ENCODE measurements at places on chromosomes 16 and 17.

DNA sequence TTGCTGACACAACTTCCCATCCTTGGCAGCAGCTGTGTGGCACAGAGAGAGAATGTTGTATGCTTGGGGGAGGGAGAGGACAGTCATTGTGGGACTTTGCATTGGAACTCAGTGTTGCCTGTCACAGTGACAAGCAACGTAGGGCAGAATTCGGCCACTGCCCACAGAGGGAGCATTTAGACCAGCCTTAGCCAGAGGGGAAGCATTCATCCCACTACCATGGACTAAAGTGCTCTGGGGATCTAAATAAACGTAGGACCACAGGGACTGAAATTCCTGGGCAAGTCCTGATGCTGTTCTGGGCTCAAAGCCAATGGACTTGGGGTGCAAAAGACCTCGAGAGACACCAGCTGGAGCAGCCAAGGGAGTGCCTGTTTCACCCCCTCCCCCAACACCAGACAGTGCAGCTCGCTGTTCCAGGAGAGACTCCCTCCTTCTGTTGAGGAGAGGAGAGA lies 44.9 kb downstream of the ABCA8 start:
- no peak for DNase-seq

DNA sequence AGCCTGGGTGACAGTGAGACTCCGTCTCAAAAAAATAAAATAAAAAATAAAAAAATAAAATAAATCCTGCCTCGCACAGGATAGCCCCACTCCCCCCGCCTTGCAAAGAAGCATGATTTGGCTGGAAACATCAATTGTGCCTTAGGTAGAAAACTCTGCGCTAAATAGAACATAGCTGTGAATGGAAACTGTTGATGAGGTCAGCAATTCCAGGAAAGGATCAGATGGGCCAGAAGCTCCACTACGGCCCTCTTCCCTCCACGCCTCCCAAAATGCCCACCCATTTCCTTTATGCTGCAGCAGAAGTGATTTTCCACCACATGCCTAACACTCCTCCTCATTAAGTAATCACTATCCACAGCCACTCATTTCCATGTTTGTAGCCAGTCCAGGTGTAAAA lies 473.4 kb downstream of the XYLT1 start:
- no peak for DNase-seq

GRCh38 chr16:13438064-13438463 lies 481.9 kb upstream of the ERCC4 start:
- no peak for DNase-seq

GRCh38 chr17:70636517-70637133 lies 467.3 kb downstream of the KCNJ2 start:
- no peak for DNase-seq

GRCh38 chr17:49836111-49837030 lies 11.5 kb downstream of the TAC4 start:
- DNase-seq = no peak

GRCh38 chr17:82236142-82236971 lies 7.5 kb downstream of the SLC16A3 start:
- peak; percentile 57 for DNase-seq

DNA sequence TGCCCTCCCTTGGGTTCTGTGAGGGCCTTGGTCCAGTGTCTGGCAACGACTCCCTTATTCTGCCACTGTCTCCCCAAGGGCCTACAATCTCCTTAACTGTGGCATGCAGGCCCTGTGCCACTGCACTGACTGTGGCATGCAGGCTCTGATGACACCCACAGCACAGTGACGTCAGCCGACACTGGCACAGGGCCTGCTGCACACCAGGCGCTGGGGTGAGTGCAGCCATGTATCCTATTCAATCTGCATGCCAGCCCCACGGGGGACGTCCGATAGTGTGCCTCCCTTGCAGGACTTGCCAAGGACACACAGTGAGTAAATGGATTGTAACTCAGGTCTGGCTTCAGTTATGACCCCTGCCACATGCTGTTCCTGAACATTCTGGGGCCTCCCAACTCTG lies 39.8 kb upstream of the RASD1 start:
- DNase-seq = no peak

DNA sequence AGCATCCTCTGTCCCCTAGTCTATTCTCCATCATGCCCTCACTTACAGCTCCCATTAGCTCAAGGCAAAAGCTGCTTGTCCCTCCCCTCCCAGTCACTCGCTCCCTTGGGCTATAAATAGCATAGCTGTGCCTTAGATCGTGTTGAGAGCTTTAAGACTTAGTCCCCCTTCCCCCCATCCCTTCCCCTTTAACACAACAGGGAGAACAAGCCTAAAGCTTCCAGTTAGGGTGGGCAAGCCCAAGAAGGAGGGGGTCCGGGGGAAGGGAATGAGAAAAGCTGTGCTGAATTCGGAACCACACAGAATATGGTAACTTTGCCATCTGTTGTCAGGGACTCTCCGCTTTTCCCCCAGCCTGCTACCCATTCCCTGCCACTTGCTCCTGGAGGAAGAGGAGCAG lies 4.9 kb upstream of the HIGD1B start:
- no peak for DNase-seq

DNA sequence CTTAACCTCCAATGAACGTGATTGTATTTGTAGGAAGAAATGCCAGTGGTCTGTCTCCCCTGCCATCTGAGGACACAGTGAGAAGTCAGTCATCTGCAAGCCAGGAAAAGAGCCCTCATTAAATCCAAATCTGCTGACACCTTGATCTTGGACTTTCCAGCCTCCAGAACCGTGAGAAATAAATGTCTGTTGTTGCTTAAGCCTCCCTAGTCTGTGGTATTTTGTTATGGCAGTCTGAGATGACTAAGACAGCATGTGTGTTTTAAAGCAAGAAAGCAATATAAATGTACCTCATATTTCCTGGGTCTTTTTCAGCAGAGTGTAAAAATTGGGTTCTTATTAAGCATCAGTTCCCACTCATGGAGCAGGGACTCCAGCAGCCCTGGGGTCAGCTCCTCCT lies 177.9 kb upstream of the NLRP1 start:
- no peak for DNase-seq

- no peak for DNase-seq
Observed at GRCh38 chr16:2938206-2938605, 25.9 kb upstream of the KREMEN2 start.

DNA sequence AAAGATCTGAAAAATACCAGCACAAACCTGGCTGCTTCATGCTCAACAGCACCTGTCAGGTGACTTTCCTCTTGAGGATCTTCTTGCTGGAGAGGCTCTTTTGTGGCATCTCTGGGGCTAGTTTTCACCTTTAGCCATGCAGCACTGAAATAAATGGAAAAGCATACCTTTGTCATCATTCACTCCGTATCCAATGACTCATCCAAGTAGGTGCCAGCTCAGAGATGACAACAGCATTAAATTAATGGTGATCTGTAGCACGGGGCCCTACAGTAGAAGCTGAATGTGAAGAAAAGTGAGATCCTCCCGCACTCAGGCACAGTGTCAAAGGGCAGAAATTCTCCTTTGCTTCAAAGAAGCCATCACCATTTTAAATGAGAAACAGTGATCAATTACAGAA lies 32.2 kb downstream of the KIAA0753 start:
- DNase-seq = no peak

DNA sequence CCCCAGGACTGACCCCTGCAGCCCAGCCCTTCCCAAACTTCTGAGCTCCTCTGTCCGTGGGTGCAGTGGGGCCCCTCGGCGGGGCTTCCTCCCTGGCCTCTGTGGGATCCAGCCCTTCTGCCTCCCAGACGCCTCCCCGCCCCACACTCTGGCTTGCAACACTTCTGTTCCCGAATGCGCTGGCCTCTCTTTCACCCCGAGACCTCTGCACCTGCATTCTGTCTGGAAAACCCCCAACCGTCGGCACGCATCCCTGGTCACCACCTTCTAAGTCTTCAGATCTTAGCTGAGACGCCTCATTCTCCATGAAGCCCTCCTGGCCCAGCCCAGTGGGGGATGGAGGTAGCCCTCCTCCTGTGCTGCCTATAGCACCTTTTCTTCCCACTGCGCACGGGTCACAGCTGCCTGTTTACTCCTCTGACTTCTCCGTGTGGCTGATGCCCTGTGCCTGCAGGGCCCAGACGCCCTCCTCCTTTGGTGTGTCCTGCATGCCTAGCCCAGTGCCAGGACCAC lies 26.4 kb downstream of the TMEM235 start:
- no peak for DNase-seq

DNA sequence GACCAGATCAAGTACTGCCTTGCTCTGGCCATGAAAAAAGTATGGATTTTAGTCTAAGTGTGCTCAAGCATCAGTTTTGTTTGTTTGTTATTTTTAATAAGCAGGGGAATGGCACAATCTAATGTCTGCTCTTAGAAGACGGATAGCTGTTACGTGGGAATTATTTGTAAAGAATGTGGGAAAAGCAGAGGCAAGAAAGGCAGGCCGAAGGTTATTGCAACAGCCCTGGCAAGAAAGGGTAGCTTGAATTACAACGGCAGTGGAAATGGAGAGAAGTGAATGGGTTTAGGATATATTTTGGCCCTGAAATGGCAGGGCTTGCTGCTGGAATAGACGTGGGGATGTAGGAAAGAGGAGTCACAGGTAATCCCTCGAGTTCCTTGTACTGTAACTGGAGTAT lies 987 bp upstream of the HASPIN start:
- DNase-seq = no peak

DNA sequence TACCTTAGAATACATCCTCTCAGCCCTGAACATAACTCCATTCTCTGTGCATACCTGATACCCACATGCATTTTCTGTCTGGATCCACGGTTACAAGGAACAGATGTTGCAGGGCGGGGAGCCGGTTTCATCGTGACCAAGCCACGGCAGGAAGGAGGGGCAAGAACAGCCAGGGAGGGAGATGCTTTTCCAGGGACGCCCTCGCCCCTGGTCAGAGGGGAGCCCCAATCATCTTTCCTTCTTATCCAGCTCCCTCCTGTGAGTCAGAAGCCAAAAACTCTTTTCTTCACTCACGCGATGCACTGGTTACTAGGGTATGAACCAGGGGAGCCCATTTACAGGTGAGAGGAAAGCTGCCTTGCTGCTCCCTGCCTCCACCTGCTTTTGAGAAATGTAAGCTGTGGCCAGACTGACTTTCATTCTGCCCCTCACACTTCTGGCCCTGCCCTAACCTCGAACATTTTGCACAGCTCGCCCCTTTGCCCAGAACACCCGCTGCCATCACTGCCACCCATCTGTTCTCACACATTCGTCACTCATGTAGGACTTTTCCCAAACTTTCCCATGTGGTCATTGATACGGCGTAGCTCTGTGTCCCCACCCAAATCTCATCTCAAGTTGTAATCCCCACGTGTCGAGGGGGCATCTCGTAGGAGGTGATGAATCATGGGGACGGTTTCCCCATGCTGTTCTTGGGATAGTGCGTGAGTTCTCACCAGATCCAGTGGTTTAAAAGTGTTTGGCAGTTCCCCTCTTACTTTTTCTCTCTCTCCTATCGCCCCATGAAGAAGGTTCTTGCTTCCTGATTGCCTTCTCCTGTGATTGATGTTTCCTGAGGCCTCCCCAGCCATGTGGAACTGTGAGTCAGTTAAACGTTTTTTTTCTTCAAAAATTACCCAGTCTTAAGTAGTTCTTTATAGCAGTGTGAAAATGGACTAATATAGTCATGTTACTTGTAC lies 20.5 kb downstream of the FOXL1 start:
- DNase-seq = no peak

DNA sequence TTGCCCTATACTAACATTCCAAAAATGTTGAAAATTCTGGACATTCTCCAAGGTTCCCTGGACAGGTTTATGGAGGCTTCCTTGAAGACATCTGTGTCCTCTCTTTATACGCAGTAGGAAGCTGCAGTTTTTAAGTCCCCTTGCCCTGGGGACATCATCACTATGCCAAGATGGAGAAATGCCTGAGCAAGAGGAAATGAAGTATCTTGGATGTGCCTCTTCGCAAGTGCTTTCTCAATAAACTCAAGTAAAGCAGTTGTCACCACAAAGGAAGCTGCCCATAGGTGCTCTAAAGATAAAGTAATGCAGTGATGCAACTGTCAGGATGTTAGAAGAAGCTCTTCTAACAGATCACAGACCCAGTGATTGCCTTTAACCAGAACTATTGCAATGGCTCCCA lies 71.0 kb downstream of the CDYL2 start:
- DNase-seq = no peak

All from stimulated activated CD4-positive, alpha-beta T cell treated with anti-CD3 and anti-CD28 coated beads, TNF-alpha, amount 100 ng/mL, for 4 hours (primary cell).